ENCODE measurements at places on chromosomes 4 and X.

DNA sequence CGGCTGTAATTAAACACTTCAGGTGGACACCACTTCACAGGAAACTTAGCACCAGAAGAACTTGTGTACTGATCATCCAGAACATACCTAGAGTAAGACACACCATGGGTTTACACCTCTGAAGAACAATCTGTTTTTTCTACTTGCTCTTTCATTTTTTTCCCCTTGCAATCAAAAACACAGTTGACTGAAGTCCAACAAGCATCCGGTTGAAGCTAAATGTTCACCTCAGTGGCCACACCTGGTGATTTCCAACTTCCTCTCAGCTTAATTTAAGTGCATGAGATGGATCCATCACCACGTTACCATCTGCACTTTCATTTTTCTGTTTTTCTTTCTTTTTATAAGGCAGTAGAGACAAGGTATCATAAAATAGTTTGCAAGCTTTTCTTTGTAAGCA lies 4.9 kb upstream of the TXK start:
- no peak for DNase-seq

GRCh38 chr4:142112451-142112850 lies 476.1 kb downstream of the IL15 start:
- no peak for DNase-seq

- DNase-seq = no peak
These were observed 114.5 kb downstream of the LARP7 start for GRCh38 chr4:112751447-112751846.

DNA sequence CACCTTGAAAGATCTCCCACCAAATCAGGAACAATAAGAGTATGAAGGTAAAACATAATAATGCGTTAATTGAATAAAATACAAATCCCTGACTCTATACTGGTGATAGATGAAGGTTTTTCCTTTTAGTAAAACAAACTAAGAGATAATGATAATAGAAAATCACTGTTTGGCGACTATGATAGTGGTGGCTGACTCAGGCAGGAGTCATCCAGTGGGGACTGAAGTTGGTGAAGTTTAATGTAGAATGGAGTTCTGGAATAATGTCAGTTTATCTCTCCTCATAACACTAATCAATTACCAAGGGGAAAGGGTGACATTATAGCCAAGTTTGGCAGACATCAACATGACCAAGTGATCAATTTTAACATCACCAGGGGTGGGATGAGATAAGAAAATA lies 21.3 kb downstream of the ABCG2 start:
- DNase-seq = no peak

- DNase-seq = no peak
These were observed 4.5 kb upstream of the NKX1-1 start for GRCh38 chr4:1410491-1411325.

DNA sequence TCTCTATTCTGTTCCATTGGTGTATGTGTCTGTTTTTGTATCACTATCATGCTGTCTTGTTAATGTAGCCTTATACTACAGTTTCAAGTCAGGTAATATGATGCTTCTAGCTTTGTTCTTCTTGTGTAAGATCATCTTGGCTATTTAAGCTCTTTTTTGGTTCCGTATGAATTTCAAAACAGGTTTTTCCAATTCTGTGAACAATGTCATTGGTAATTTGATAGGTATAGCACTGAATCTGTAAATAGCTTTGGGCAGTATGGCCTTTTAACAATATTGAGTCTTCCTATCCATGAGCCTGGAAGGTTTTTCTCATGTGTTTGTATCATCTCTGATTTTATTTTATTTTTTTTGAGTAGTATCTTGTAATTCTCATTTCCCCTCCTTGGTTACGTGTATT lies 94.3 kb downstream of the ANAPC10 start:
- DNase-seq = no peak

DNA sequence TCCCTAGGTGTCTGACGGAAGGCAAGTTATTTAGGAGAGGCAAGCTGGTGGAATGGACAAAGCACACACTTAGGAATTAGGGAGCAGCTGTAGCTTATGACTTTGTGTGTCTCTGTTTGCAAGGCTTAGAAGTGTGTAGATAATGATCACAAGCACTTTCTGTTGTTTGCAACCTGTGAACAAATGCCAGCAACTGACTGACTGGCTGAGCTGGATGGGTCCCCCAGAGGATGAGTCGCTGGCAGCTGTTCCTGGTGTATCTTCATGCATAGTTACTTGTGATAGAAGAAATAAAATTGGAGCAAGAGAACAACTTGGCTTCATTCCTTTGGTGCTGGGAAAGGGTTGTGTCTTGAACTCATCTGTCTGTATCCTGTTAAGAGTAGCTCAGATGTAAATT lies 64.2 kb upstream of the BEND4 start:
- DNase-seq = no peak

GRCh38 chrX:12425496-12425895 lies 287.2 kb downstream of the FRMPD4 start:
- no peak for DNase-seq

GRCh38 chr4:163071308-163071707 lies 95.4 kb downstream of the NAF1 start:
- DNase-seq = peak; percentile 24
